Activated gamma-delta T cell treated with Interleukin-2 at 50 U/mL for 16 hours (primary cell): ENCODE measurements at places on chromosomes 1 and 21.

DNA sequence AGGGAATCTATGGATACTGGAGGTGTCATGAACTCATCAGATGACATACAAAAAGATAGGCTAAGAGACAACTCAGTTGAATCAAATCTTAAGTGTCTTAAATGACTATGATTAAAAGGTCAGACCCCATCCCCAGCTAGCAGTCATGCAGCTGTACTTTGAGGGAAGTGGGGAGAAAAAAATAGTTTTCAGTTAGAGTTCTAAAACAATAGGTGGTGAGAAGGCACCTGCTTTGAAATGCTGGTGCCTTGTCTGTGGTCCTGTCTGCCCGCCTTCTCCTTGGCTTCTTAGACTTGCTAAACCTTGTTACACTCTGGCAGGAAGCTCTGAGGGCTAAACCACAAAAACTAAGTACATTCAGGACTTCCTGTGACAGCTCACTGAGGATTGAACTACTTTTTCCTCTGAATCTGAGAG, 15.3 kb downstream of the CD2 start:
- DNase-seq, result peak; percentile 69

DNA sequence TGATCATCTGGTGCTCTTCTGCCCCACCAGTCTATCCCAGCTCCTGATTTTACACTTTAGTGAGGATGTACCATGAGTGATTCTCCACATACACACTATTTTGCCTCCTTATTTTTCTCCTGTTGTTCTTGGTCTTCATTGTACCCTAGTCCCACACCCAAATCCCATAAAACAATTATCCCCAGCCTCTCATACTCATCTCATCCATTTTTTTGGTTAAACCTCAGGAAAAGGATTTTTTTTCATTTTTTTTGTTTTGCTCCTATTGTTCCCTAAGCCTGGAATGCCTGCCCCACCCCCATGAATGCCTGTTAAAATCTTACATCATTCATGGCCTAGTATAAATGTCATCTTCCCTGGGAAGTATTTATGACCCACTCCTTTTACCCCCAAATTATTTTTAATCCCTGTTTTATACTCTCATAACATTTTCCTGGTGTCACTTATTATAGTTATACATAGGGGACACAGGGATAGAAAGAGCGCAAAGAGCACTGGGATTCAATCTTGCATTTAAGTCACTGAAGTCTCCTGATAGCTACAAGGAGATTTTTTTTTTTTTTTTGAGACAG, 4.9 kb upstream of the LINGO4 start:
- no peak for DNase-seq

DNA sequence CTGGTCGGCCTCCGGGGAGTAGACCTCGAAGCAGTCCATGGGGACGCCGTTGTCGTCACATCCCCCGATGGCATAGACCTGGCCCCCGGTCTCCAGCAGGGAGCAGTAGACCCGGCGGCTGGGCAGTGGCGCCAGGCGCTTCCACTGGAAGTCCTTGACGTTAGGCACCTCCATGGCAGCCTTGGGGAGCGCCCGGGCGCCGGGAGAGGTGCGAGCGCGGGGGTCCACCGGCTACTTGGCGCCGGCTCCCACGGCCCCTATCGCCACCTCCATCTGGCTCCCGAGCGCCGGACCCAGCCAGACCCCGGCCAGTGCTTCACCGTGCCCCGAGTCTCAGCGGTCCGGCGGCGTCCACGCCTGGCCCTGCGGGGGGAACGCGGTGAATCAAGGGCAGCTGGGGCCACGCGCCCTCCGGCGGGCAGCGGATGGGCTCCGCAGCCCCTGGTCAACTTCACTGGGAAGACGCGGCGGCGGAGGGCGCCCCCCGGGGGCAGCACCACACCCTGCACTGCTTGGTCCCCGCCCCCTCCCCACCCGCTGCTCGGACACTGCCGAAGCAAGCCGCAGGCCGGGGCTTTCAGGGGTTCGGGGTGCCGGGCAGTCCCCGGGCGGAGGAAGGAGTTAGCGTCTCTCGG, 13.2 kb downstream of the KLHDC8A start:
- no peak for DNase-seq

DNA sequence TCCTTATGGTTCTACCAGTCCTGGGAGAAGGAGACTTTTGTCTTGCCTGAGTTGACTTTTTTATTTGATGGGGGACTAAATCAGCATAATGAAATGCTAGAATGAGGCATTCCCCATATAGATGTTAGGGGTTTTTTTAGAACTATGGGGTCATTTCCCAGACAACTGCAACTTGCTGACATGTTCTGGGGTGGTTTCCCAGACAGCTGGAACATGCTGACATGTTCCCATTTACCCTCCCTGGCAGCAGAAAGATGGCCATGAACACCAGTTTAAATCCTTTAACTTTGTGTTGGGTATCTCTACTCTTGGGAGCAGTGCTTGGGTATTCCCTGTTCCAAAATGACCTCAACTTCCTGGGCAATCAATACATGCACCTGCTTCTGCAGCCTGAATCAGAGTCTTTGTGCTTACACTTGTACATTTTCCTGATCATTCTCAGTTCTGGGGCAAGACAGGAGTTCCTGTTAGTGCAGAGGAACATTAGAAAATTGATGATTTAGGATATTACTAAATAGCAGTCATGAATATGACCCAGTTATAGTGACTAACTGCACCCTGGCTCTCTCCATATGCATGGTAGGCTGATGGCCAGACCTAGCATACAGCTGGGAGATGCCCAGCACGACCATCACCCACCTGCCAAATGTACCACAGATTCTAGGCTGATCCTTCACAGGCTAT, 75.4 kb upstream of the CD5L start:
- DNase-seq, result no peak
